ENCODE measurements at places on chromosomes 5 and 9.

GRCh38 chr5:141915881-141916336 is 7.8 kb upstream of the DELE1 start:
- DNase-seq = no peak

DNA sequence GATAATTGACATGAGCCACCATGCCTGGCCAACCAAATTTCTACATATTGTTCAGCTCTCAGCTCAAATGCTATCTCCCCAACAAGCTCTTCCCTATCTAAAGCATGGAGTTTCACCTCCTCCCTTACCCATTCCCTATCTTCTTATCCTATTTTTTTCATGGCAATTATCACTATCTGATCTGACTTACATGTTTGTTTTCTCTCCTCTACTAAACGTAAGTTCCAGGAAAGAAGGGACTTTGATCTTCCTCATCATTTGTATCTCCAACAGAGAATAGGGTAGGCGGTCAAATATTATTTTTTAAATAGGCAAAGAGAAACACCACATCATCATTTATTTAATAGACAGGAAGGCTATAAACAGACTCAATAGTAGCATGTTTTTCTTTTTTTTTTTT is 130.2 kb downstream of the DCP2 start:
- no peak for DNase-seq

DNA sequence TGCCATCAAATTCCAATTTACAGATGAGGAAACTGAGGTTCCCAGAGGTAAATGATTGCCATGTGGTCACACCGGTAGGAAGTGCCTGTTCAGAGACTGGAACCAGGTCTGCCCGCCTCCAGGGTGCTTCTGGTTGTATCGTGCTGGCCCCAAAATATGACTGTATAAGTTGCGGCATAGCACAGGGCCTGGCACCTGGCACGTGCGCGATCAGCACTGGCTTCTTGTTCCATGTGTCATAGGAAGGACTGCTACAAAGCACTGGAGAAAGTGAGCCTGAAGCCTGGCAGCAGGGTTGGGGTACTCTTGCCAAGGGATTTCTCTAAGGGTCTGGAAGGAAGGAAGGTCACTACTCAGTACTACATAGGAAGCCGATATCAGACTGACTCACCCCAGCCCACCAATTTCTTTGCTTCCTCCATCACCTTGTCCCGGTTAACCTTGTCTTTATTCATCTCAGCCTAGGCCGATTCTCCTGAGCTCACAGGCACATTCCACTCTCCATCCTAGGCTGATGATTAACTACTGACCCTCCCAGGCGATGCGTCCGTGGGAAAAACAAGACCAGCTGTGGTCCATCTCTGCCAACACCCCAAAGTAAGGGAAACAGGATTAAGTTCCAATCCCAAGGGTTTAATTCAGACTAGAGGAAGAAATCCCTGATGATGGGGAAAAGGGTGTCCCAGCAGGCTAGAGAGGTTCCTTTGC is 1.8 kb downstream of the HRH2 start:
- no peak for DNase-seq

DNA sequence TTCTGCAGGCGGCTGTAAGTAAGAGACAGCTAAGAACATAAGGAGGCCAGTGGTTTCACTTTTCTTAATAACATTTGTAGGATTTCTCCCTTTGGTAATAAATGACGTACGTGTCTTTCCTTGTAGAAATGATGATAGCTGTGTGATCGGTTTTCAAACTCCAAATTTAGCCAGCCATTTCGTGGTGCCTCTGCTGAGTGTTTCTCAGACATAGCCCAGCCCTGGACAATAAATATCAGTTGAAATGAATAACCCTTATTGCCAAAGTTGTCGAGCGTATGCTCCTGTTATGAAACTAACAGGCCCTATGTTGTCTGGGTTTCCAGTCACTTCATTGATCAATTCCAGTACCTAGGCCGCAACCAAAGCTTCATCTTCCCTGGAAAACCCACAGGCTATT is 75.0 kb upstream of the MSX2 start:
- no peak for DNase-seq

DNA sequence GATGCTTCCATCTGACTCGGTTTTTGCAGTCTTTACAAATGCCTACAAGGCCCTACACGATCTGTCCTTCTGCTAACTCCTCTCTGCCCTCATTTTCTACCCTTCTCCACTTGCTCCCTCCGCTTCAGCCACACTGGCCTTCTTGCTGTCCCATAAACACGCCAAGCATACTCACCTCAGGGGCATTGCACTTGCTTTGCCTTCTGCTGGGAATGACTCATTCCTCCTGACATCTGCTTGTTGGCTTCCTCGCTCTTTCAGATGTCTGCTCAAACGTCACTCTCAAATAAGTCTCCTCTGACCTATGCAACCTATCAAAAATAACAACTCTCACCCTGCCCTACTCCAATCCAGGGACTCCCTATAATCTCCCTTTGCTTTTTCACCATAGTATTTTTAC is 28.2 kb downstream of the CDC25C start:
- no peak for DNase-seq

GRCh38 chr5:93206203-93206602 is 374.8 kb downstream of the NR2F1-AS1 start:
- no peak for DNase-seq

- no peak for DNase-seq
Observed at GRCh38 chr5:135976216-135976615, 21.4 kb upstream of the LECT2 start.

DNA sequence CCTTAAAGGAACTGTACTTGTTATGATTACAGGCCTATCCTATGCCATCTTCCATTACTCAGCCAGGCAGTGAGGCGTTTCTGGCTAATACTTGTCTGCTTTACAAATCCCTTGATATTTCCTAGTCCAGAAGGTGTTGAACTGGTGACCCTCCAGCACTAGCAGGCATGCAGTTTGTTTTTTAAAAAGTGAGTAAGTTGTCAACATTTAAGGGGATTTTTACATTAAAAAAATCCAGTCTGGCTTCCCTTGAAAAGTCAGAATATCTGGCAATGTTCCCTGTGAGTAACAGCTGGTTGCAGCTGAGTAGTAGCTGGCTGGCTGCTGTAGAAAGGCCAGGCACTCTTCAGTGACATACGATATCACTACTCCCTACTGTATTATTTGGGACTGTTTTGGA is 21.8 kb downstream of the GRIN3A start:
- DNase-seq = no peak

- DNase-seq = no peak
Observed at GRCh38 chr5:112492291-112492690, 73.2 kb upstream of the EPB41L4A start.

DNA sequence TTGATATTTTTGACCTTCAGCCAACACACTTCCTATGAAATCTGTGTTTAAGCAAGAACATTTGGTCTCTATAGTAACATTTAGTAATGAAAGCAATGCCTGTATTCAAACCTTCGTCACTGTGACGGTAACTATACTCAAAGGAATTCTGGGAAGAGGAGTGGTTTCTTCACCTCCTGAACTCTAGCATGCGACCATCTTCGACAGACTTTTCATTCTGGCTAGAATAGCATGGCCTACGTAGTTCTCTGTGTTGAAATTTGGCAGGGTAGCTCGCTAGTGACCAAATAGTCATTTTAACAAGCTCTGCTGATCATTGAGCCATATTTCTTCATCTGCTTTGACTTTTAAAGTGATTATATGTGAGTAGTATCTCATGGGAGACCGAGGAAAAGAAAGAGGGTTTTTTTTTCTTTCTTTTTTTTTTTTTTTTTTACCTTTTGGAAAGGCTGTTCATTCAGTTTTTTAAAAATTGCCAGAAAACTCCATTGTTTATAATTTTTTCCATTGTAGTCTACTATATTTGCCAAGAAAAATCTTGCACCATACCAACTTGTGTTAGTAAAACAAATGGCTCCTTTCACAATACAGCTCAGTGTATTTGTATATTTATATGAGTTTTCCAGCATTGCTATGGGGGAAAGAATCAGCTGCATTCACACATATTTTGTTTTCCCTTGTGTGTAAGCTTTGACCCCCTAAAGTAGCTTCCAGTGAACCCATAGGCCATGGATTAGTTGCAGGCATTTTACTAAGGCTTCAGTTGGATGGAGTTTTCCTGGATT is 166.8 kb downstream of the NNT start:
- no peak for DNase-seq

DNA sequence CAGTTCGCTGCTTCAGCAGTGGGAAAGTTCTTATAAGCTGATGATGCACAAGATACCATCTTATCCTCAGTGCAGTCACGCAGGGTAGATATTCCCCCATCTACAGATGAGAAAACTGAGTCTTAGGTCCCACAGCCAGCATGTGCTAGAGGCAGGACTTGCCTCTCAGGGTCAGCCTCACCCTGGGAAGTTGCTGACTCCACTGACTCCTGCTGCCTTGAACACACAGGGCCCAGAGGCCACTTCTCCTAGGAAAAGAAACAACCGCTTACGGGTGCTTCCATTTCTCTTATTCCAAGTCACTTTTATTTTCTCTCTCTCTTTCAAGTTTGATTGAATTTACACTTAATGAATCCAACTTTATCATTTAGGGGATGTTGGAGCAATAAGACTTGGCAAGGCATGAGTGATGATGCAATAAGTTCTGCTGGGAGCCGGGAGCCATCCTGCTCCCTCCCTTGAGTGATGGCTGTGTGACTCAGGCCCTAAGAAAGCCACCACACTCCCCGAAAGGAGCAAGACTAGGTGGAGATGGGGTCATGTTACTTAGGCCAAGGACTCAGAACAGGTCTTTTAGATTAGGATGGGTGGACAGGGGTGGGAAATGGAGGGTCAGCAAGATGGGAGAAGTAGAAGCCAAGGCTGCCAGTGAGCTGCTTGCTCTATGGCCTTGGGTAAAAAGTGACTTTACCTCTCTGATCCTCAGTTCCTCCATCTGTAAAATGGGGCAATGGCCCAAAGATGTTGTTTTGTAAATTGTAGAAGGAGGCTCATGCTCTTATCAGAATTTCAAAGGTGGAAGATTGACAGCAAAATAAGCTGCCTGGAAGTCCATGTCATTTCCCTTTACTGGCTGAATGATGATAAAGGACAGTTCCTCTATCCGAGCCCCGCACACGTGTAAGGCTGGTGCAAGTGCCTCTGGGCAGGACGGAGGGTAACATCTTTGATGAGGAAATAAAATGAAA is 67.4 kb upstream of the ZNF618 start:
- no peak for DNase-seq

GRCh38 chr9:34163434-34163833 is 15.4 kb upstream of the UBAP1 start:
- no peak for DNase-seq

- DNase-seq = no peak
Observed at GRCh38 chr5:133781436-133782225, 169.3 kb upstream of the FSTL4 start.

GRCh38 chr5:173645437-173645807 is 29.0 kb upstream of the BOD1 start:
- DNase-seq = no peak

GRCh38 chr5:10581424-10581748 is 17.5 kb downstream of the ANKRD33B start:
- no peak for DNase-seq

- DNase-seq = no peak
Observed at GRCh38 chr5:164336906-164337305, 831.5 kb downstream of the MAT2B start.

DNA sequence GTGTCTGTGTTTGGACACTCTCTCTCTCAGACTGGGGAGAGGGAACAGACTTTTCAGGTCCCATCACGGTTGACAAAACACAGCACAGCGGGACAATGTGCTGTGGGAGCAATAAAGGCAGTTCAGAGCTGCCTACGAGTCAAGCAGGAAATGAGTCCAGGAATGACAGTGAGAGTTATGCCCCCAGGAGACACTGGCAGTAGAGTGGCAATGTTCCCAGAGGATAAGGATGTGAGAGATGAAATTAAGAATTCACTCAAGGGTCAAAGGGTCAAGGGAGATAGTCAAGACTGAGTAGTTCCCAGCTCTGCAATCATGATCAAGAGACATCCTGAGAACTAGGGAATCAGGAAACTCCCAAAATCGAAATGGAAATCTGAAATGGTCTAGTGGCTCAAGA is 156.1 kb downstream of the LURAP1L start:
- no peak for DNase-seq

GRCh38 chr5:113213551-113214425 is 221.0 kb downstream of the TSSK1B start:
- DNase-seq = no peak

DNA sequence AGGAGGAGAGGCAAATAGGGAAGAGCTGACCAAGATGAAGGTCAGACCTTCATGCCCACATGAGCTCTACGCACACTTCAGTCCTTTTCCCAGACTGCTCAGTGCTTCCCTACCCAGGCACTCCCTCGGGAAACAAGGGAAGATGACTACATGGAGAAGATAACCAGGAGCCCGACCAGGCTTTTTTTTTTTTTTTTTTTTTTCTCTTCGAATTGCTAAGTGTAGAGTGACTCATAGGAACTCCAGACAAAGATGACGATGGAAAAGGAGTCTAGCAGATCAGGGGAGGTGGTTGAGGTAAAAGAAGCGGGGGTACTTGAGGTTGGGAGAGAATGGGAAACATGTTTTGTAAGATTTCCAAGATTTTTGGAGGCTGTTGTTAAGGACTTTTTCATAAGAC is 526.1 kb downstream of the BNC2 start:
- DNase-seq = no peak

- no peak for DNase-seq
Observed at GRCh38 chr5:151028717-151029116, 8.3 kb downstream of the GPX3 start.

DNA sequence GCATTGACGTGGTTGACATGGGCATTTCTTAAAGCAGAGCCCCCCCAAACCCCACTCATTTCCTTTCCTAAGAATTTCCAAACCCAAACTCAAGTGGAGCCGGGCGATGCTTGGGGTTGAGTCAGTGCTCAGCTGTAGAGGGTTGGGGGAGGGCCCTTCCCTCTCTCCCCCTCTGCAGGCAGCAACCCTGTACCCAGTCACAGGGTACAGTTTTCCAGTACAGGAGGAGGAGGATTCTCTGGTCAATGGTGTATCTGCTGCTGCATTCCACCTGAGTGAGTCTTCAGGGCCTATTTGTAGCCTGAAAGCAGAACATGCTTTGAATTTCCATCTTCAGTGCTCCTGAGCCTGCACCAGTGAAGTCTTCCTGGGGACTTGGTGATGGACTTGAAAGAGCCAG is 55.8 kb downstream of the ENTREP1 start:
- DNase-seq = no peak

DNA sequence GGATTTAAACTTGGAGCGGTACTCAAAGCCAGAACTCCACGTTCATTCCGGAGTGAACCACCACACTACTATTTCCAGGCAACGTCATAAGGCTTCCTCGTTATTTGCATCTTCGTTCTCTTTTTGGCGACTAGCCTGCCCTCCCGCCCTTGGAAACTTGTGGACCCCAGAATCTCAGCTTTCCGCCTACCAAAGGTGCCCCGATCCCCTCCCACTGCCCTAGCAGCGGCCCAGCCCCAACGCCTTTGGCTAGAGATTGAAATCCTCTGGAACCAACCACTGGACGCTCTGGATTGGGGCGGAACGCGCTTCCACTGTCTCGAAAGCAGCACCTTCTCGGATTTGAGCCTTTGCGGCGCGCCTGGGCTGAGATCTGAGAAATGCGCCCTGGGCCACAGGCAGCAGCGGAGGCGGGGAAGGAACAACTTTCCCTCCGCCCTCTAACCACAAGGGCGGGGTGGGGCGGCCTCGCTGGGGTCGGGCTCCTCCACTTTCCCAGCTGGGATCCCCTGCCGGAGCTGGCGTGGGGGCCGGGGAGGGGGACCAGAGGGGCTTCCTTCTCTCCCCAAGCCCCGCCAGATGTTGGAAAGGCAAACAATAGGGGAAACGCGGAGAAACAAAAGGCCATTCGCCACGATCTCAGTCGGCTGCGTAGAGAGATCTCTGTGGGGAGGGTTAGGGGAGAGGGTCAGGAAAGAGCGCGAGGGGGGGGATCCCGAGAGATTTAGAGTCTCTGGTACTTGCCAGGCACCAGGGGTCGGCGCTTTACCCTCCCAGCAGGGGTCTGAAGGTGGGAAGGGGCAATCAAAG is 1.3 kb downstream of the MOB3B start:
- no peak for DNase-seq
